ENCODE measurements at places on chromosomes 2 and 18. TPM values are rescaled to one million over a fixed set of nuclear protein-coding genes. Genes with fewer than 3 reads are reported as not detected.

The CAVIN2 gene
- not detected for total RNA-seq

The UGT1A8 gene
- total RNA-seq: not detected

The CPO gene
- total RNA-seq: not detected

The CNNM3 gene
- total RNA-seq: 34.6 TPM

The THSD7B gene
- total RNA-seq: not detected

The C2orf80 gene
- not detected for total RNA-seq

The FKBP1B gene
- total RNA-seq: 4.3 TPM

The GRHL1 gene
- total RNA-seq: 0.43 TPM

DNA sequence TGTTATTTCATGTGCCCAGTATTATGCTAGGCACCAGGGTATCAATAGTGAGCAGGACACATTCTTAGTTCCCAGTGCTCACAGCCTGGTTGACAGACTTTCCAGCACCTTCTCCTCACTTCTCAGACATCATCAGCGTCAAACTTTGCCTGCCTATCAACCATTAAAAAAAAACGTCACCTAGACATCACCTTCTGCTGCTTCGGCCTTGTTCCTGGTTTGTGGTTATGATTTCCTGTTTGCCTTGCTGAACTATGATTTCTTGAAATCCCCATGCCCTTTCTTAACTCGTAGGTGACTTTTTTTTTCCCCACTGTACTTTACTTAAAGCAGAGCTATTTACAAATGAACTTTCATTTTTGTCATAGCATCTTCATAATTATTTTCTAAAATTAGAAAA is 60.4 kb upstream of the NABP1 start:
- DNase-seq: no peak
- H3K4me1 ChIP-seq: peaks cover 36% of the 10 kb centered on the region
- H3K27me3 ChIP-seq: no peaks in the 10 kb centered on the region
- peak overlapping the region; percentile 48 for H3K4me3 ChIP-seq
- H3K36me3 ChIP-seq: peaks cover 27% of the 10 kb centered on the region

DNA sequence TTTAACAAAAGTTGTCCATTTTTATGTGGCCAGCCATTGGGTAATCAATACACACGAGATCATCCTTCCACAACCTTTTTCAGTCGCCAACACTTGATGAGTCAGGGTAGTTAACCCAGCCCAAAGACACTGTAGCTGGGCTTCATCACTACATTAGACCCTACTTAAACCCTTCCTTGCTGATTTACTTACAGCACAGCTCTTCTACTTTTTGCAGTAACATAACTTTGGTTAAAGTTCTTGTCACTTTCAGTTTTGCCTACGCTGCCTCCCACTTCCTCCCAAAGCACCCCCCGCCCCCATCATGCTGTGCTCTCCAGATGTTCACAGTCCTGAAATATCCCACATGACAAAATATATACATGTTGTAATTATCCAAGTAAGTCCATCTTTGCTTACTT is 103.6 kb downstream of the CDK15 start:
- H3K27ac ChIP-seq: peak overlapping the region; percentile 85
- no peaks in the 10 kb centered on the region for H3K36me3 ChIP-seq
- peaks cover 12% of the 10 kb centered on the region for H3K27me3 ChIP-seq
- no peak for DNase-seq

- no peak for DNase-seq
- H3K36me3 ChIP-seq: no peaks in the 10 kb centered on the region
- H3K4me3 ChIP-seq: no peak overlapping the region
- H3K27ac ChIP-seq: no peak overlapping the region
Measured at GRCh38 chr2:59690849-59691248, 862.6 kb downstream of the BCL11A start.

DNA sequence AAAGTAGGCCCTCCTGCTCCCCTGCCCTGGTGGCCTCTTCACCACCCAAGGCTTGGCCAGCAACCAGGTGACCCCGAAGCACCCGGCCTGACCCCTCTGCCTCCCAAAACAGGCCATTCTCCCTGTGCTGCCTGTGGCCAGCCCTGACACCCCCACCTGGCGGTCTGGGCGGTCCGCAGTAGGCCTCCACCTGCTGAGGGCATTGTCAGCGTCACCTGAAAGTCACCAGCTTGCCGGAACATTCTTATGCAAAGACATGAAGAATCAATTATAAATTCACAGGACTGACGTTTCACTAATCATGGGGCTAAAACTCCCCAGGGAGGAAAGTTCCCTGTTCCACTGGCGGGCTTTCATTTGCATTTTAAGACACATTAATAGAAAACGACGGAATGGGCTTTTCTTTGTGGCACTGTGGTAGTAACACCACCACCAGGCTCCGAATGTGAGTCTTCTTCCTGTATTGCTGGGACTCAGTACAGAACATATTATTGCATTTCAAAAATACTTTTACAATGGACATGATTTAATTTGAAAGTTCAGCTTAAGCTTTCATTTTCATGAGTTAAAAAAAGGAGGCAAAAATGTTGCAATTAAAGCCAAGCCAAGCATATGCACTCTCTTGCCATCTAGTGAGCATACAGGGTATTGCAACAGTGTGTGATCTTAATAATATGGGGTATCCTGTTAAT is 57.4 kb downstream of the ADI1 start:
- DNase-seq: no peak
- peaks cover 7% of the 10 kb centered on the region for H3K4me1 ChIP-seq
- H3K4me3 ChIP-seq: no peak overlapping the region
- peak overlapping the region; percentile 78 for H3K27ac ChIP-seq
- H3K27me3 ChIP-seq: no peaks in the 10 kb centered on the region
- H3K36me3 ChIP-seq: peaks cover 8% of the 10 kb centered on the region

DNA sequence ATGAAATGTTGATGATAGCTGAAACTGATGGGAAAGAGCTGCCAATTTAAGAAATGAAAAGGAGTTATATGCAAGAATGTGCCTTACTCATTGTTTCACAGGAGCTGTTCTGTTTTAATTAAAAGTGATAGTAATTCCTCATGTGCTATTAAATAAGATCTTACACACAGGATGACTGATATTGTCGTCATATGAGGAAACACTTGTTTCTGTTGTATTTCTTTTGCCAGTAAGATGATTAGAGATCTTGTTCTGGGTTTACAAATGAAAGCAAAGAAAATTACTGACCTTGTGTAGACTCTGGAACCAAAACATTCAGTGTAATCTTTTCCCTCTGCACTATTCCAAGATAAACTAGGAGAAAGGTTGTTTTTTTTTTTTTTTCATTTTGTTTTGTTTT is 123.6 kb downstream of the MAP3K20 start:
- H3K4me3 ChIP-seq: no peak overlapping the region
- H3K4me1 ChIP-seq: no peaks in the 10 kb centered on the region
- H3K27ac ChIP-seq: no peak overlapping the region
- DNase-seq: no peak

GRCh38 chr2:221767106-221768012 is 195.3 kb upstream of the EPHA4 start:
- no peak overlapping the region for H3K4me3 ChIP-seq
- no peaks in the 10 kb centered on the region for H3K4me1 ChIP-seq
- no peaks in the 10 kb centered on the region for H3K27me3 ChIP-seq

Measured in activated naive CD8-positive, alpha-beta T cell treated with anti-CD3 and anti-CD28 coated beads, Interleukin-2, amount 10 ng/mL, durations not matched to agents 7 days and 5 days (primary cell).